ENCODE measurements at places on chromosomes 12 and 14.

DNA sequence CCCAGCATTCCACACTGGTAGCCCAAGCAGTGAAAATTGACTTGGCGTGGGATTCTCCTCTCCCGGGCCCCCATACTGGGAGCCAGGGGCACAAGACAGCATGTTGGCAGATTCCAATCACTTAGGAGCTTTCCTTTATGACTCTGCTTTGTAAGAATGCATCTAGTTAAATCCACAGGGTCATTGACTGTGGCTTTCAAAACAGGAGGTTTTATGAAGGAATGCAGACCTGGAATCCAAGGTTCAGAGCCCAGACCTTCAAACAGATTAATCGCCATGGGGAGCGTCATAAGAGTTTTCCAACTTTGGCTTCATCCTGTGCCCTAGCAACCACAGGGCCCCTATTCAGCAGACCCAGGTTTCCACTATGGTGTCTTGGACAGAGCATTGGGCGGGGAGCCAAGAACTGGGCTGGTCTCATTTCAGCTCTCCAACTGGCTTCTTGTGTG lies 76.4 kb upstream of the RMST start:
- no peak for DNase-seq

GRCh38 chr12:127429551-127430285 lies 837.3 kb upstream of the TMEM132C start:
- DNase-seq, result no peak

GRCh38 chr12:12839873-12840579 lies 26.9 kb downstream of the DDX47 start:
- peak; percentile 88 for DNase-seq

DNA sequence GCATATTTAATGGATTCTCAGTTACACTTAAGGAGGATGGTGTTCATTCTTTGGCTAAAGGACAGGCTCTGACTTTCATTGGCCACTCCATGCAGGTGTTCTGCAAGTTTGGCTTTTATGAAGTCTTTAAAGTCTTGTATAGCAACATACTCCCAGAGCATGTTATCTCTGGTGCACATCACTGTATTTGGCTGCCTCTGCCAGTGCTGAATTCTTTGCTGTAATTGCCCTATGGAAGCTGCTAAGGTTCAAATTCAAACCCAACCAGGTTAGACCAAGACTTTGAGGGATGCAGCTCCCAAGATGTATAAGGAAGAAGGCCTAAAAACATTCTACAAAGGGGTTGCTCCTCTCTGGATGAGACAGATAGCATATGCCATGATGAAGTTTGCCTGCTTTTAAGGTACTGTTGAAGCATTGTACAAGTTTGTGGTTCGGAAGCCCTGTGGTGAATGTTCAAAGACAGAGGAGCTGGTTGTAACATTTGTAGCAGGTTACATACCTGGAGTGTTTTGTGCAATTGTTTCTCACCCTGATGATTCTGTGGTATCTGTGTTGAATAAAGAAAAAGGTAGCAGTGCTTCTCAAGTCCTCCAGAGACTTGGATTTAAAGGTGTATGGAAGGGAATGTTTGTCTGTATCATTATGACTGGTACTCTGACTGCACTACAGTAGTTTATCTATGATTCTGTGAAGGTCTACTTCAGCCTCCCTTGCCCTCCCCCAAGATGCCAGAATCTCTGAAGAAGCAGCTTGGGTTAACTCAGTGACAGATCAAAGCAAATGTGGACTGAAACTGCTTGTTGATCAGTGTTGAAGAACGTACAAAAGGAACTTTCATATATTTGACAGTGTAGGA lies 19.4 kb downstream of the TMEM116 start:
- DNase-seq, result no peak

DNA sequence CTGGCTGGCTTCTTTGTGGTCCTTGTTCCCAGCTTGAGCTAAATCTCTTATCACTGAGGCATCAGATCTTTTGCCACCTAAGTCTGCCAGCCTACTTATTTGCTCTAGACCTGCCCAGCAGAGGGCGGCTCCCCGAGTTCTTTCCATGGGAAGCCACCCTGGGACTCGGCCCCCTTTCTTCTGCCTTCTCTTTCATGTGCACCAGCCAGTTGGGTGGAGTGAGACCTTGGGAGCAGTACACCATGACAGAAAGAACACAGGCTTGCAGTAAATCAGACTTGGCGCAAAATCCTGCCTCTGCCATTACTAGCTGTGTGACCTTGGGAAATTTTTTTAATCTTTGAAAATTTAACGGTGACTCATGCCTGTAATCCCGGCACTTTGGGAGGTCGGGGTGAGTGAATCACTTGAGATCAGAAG lies 7.4 kb downstream of the SMAGP start:
- no peak for DNase-seq

- no peak for DNase-seq
Observed at GRCh38 chr14:70009961-70010360, 130.7 kb downstream of the SMOC1 start.

DNA sequence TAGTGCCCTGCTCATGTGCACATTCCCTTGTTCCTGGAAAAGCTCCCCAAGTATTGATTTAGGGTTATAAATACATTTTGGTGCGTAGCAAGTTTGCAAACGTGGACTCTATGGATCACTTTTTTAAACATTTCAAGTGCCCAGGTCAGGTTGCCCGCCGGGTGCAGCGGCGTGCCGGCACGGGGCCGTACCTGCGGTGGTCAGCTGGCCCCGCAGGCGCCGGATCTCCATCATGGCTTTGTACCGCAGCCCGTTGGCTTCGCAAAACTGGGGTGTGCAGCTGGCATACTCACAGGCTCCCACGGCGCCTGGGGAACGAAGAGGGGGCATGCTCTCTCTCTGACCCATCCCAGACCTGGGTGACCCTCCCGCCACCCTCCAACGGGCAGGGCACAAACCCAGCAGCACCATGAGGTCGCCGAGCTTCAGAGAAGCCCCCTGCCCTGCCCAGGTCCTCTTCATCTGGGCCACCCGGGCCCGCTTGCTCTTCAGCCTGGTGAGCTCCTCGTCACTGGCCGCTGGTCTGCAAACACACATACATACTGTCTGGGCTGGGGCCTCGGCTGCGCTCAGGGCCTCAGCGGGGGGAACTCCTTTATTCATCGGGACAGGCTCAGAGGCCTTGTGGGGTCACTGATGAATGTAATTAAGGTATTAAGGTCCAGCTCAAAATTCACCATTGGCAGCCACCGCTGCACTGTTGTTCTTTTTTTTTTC lies 35.1 kb downstream of the DHX37 start:
- DNase-seq, result no peak

GRCh38 chr12:131407221-131408035 lies 303.5 kb upstream of the SFSWAP start:
- DNase-seq, result no peak

DNA sequence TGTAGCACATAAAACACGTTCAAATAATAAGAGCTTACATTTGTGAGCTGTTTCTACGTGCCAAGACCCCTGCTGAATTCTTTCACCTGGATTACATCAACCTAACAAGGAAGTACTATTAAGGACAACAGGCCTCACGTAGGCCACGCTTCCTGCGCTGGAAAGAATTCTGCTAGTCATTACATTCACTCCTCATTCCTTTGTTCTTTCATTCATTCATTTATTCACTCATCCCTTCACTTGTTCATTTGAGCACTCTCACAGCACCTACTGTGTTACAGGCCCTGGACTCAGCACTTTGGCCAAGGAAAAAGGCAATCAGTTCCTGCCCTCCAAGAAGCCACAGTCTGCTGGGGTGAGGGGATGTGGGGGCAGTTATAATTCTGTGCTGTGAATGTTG lies 28.2 kb downstream of the TESC start:
- no peak for DNase-seq

DNA sequence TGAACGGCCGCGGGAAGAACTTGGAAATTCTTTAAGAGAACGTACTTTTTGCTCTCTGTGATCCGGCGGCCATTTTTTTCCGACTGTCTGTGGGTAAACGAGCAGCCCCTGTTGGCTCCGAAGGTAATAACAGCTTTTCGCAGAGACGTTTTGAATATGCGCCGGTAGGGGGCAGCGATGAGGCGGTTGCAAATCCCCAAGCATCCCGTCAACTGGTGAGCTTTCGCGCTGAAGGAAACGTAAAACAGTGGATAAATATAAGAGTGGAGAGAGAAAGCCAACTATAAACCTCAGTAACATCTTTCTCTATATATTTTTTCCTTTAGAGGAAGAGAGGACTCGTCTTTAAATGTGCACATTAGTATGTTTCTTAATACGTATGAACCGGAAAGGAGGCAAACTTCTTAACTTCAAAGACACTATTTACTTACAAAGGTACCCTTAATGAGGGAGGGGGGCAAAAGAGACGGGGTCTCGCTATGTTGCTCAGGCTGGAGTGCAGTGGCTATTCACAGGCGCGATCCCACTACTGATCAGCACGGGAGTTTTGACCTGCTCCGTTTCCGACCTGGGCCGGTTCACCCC lies 9.6 kb upstream of the NEMF start:
- DNase-seq, result peak; percentile 63

GRCh38 chr14:68191567-68192321 lies 372.2 kb downstream of the RAD51B start:
- no peak for DNase-seq

- DNase-seq, result no peak
Observed at GRCh38 chr12:104022786-104023185, 27.2 kb downstream of the GLT8D2 start.

- peak; percentile 14 for DNase-seq
Observed at GRCh38 chr12:8996682-8997405, 7.5 kb downstream of the KLRG1 start.

GRCh38 chr12:46556105-46556559 lies 183.6 kb upstream of the SLC38A2 start:
- DNase-seq, result peak; percentile 75

DNA sequence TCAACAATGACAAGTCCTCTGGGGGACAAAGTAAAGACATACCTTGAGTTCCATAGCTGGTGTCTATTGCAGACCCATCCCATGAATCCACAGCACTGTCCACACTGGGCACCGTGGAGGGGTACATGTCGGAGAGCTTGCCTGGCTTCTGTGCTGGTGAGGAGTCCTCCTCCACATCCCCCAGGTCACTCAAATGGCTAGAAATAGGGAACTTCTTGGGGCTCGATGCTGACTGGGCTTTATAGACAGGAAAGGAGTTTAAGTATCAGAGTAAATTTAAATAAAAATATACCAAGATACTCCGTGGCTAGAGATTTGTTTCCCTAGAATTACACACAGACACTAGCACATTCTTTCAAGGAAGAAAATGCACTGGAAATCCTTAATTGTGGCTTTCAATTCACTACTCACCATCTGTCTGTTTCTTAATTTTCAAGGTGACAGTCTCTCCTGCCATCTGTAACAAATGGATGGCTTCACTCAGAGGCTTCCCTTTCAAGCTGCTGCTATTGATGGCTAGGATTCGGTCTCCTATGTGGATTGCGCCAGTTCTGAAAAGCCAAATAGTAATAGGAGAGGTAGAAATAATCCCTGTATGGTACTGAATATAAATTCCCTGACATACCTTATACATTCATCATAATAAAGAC lies 90.1 kb downstream of the HELB start:
- no peak for DNase-seq

DNA sequence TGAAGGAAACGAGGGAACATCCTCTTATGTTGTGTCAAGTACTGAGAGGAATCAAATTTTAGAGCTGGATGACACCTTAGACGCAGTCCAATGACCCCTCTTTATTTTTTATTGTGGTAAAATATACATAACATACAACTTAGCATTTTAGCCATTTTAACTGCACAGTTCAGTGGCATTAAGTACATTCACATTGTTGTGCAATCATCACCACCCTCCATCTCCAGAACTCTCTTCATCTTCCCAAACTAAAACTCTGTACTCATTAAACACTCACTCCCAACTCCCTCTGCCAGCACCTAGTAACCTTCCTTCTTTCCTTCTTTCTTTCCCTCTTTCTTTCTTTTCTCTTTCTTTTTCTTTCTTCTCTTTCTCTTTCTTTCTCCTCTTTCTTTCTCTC lies 97.2 kb upstream of the SLC24A4 start:
- no peak for DNase-seq

DNA sequence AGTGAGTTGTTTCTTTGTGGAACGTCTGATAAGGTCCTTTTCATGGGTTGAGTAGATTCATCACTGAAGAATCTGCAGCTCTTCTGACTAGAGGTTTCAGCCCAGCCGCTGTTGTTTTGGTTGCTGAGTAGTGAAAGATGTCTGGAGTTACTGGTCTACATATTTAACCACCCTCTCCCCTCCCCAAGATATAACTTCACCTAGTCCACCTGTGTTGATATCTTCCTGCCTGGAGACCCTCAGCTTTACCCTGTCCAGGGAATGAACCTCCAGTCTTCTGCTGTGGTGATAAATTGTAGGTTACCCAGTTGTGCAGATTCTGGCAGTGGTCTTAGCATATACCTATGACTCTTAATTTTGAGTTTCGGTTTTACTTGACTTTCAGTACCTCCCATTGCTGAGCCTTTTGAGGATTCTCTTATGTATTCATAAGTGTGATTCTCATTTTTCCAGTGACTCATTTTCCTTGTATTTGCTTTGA lies 62.9 kb downstream of the CCDC91 start:
- DNase-seq, result peak; percentile 40

DNA sequence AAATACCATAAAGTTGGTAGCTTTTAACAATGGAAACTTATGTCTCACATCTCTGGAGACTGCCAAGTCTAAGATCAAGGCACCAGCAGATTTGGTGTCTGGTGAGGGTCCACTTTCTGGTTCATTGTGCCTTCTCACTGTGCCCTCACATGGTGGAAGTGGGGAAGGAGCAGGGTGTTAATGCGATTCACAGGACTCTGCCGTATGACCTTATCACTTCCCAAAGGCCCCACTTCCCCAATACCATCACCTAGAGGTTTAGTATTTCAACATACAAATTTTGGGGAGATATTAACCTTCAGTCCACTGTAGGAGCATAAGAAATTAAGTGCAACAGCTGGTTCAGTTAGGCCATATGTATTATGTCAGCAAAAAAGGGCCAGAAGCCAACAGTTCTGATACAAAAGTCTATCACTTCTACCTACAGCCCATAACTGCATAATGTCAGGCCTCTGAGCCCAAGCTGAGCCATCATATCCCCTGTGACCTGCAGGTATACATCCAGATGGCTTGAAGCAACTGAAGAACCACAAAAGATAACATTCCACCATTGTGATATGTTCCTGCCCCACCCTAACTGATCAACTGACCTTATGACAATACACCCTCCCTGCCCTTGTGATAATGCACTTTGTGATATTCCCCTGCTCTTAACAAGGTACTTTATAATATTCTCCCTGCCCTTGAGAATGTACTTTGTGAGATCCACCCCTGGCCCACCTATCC lies 24.7 kb downstream of the DDHD1 start:
- no peak for DNase-seq

GRCh38 chr14:72236629-72237028 lies 304.4 kb downstream of the RGS6 start:
- no peak for DNase-seq

GRCh38 chr14:37142835-37143401 lies 29.5 kb downstream of the SLC25A21 start:
- no peak for DNase-seq
